MCF 10A (cell line): ENCODE measurements at places on chromosomes 1 and 21. TPM values are rescaled to one million over a fixed set of nuclear protein-coding genes. Genes with fewer than 3 reads are reported as not detected.
A peak's percentile ranks its signal among the peaks of the same experiment; 100 is the strongest.

The RNU1-3 gene
- total RNA-seq: 1,539 and 1,606 TPM in 2 replicates

The ADORA1 gene
- total RNA-seq: 0.26 and 0.34 TPM in 2 replicates

The MRAP gene
- not detected in 2 replicates for total RNA-seq

The IL10RB gene
- total RNA-seq: 23.2 and 26.3 TPM in 2 replicates

The SLC6A17 gene
- 0.20 TPM in 1 of 2 replicates, not detected in the other for total RNA-seq

The PDPN gene
- total RNA-seq: 30.7 and 35.1 TPM in 2 replicates

The NBPF10 gene
- total RNA-seq: 6.9 and 7.6 TPM in 2 replicates

The PLEKHN1 gene
- total RNA-seq: 7.9 and 11.1 TPM in 2 replicates

The AIM2 gene
- total RNA-seq: not detected in 2 replicates

The CELA3A gene
- not detected in 2 replicates for total RNA-seq

The MTARC2 gene
- total RNA-seq: 3.6 and 5.2 TPM in 2 replicates

The CD84 gene
- not detected in 2 replicates for total RNA-seq

The SEC16B gene
- not detected in 2 replicates for total RNA-seq

The HLX gene
- total RNA-seq: 2.1 and 2.3 TPM in 2 replicates

The PTGER3 gene
- total RNA-seq: not detected in 2 replicates

DNA sequence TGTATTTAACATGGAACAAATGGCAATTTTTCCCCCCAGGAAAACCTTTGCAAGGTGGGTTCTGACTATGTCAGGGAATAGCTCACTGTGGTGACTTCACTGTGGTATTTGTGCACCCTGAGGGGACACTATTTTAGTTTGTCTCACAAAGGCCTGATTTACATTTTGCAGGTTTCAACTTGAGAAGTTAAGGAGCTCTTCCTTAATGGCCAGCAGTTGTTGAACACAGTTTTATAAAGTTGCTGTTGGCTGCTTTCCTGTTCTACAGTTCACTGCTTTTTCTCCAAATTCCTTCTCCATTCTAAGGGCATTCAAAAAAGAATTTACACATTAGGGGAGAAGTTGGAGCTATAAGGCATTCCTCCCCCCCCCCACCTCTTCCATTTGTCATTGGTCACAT, 4.6 kb downstream of the LAMC1 start:
- no peak for DNase-seq

DNA sequence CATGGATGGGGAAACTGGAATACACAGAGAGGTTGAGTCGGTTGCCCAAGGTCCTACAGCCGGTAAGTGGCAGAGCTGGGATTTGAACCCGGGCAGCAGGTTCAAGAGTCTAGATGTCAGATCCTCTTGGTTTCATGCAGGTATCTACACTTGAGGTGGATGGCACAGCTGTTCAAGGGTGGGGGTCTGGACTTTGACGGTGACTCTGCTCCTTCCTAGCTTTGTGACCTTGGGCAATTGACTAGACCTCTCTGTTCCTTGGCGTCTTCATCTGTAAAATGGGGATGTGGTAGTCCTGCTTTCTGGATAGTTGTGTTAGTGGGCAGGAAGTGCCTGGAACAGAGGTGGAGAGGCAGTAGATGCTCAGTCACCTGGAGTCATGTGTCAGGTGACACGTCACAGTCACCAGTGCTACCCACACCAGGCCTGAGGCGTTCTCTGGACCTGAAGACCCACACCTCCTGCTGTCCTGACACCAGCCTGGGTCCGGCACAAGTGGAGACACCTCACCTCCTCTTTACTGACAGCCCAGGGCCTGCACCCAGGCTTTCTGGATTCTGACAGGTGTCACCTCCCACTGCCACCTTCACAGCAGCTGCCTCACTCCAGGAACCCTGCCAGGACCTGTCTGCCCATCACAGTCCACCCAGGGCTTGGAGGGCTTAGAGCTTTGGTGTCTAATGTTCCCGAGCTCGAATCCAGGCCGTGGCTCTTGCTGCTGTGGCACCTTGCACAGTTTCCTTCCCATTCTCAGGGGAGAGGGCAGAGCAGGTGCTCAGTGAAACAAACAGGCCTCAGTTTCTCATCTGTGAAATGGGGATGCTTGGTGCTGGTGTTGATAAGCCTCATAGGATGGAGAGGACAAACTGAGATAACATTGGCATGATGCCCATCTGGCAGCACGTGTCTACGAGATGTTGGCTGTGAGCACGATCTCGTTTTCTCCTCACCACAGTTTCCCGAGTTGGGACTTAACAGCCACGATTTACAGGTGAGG, 83.2 kb upstream of the RUNX3 start:
- DNase-seq: no peak

GRCh38 chr1:193799371-193799770, 613.0 kb upstream of the B3GALT2 start:
- no peak for DNase-seq

DNA sequence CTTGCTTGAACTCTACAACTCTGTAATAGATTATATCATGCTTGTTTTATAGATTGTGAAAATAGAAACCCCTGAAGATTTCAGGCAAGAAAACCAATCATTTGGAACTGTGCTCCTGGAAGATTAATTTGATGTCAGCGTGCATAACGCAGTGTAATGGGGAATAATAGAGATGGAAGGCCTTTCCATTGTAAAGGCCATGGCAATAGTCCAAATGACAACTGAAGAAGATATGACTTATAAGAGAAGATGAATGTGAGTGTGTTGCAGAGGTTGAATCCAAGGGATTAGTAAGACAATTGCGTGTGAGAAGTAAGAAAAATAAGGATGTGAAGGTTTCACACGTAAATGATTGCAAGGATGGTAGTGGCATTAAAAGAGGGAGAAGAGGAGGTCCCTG, 285.0 kb downstream of the DUSP10 start:
- no peak for DNase-seq

DNA sequence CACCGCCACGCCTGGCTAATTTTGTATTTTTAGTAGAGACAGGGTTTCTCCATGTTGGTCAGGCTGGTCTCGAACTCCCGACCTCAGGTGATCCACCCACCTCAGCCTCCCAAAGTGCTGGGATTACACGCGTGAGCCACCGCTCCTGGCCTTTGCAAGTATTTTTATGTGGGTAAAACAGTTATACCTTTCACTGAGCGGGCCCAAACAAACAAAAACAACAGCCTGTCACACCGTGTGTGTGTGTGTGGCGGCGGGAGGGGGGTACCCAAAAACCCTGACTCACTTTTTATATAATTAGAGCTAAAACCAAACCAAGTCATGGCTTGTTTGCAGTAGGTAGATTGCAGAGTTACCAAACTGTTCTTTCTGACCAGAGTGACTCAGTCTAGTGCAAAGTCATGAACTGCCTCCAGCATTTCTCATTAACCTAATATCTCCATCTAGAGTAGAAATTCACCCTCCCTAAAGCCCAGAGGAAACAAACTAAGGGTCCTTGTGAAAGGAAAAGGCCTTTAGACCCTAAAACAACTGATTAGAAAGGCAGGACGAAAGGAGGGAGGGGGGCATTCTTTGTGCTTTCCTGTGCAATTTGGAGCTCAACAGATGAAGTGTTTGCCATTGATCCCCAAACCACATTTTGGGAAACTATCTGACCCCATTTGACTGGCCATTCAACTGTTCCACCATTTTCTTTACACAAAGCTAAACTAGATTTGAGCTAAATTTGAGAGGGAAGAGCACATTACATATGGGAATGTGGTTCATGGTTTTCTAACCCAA, 181.0 kb downstream of the DHRS3 start:
- DNase-seq: peak; percentile 90

DNA sequence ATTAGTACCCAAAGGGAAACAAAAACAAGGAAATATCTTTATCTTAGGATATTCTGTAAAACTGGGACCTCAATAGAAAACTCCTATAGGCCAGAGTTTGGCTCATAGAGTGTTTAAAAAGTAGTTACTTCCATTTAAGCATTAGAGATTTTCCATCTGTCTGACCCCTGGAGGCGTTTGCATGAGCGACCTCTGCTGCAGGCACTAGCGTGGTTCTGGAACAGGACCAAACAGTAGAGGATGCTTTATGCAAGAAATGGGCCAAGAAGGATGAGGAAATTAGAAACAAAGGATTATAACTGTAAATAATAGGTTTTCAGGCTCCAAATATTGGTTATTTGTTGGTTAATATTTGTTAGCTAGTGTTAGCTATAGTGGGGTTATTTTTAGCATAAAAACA, 5.7 kb downstream of the ZBTB40 start:
- DNase-seq: no peak

GRCh38 chr1:93722081-93723031, 40.7 kb upstream of the BCAR3 start:
- DNase-seq: no peak

- no peak for DNase-seq
Observed at GRCh38 chr1:66932291-66932690, 7.5 kb downstream of the MIER1 start.

DNA sequence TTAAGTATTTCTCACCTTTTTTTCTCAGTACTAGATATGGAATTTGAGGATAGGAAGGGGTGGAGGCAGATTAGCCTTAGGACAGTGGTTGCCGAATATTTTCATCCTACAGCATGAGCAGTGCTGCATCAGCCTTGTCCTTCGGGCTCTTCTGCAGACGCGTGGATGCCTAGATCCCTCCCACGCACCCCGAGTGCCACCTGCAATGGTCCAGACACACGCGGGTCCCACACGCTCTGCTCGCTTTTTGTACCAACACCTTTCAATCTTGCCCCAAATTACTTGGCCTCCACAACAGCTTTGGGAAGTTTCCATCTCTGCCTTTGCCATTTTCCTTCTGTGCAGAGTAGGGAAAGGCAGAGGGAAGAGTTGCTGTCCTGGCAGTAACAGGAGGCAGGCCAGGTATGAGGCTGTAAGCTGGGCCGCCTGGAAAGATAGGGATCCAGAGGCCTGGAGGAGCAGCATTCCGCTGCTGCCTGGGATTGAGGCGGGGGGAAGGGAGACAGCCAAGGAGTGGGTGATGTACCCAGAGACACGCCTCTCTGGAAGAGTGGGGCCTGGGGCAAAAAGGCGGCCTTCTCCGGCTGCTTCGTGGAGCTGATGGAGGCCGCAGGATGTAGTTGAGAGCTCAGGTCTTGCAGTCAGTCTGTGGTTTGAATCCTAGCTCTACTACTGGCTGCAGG, 467.7 kb downstream of the KIF26B start:
- DNase-seq: no peak

GRCh38 chr1:52072291-52072690, 16.2 kb downstream of the BTF3L4 start:
- no peak for DNase-seq

GRCh38 chr1:92484472-92485380, 2.0 kb downstream of the GFI1 start:
- no peak for DNase-seq

- no peak for DNase-seq
Observed at GRCh38 chr1:107950464-107950863, 14.5 kb downstream of the VAV3 start.

DNA sequence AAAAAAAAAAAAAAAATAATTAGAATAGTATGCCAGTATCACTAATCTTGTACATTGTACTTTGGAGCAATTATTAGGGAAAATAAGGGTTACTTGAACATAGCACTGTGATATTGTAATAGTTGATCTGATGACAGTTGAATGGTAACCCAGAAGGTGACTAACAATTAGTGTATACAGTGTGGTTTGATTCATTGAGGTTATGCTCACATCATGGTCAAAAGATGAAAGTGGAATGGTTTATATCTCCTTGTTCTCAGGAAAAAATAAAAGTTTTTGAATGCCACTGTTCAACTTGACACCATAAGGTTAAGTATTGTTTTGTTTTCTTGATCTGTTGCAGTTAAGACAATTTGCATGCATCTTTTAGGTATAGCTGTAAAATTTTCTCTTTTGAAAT, 87.0 kb downstream of the GPR52 start:
- no peak for DNase-seq

- DNase-seq: peak; percentile 52
Observed at GRCh38 chr1:169999331-169999741, 75.2 kb downstream of the KIFAP3 start.

DNA sequence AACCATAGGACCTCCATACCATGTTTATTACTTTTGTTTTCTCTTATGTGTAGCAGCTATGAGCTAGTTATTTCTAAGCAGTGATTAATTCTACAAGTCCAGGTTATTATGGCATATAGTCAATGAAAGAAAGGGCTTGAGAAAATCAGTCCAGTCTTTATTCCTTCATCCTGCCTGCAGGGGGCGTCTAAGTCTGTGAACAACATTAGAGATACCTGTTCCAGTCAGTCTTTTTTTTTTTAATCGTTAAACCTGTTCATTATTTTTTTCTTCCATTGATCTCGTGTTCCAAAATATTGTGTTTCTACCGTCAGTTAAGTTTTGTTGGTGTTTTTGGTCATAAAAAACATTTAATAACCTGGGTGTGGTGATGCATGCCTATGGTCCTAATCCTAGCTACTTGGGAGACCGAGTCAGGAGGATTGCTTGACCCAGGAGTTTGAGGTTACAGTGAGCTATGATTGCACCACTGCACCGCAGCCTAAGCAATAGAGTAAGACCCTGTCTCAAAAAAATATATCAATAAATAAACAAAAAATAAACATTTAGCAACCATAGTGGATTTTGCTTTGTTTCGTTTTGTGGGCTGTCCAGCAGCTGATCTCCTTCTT, 29.4 kb upstream of the CD2 start:
- DNase-seq: peak; percentile 86

DNA sequence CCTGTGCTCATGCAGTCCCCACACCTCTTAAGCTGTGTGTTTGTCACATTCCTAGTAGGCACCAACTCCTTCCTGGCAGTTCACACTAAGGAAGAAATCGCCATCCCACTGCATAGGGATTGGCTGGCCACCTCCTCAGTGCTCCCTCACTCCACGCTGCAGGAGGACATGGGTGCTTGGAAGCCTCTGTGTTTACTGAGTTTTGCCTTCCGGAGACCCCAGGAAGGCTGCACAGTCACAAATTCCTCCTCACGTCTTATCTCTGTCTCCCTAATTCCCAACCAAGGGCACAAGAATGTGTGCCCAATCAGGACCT, 93.8 kb upstream of the GALNT2 start:
- DNase-seq: no peak

GRCh38 chr1:50350421-50350820, 72.8 kb downstream of the DMRTA2 start:
- no peak for DNase-seq
